Activated T-cell treated with anti-CD3 and anti-CD28 coated beads for 48 hours (primary cell): ENCODE measurements at places on chromosomes 2 and 18.

GRCh38 chr2:219125225-219125885 lies 35.3 kb downstream of the NHEJ1 start:
- no peak for DNase-seq

GRCh38 chr2:104846786-104847585 lies 6.9 kb upstream of the POU3F3 start:
- no peak for DNase-seq

- DNase-seq = no peak
Observed at GRCh38 chr2:234083572-234084348, 33.3 kb downstream of the SPP2 start.

GRCh38 chr18:58669731-58670378 lies 1.4 kb upstream of the MALT1 start:
- DNase-seq = no peak

- DNase-seq = peak; percentile 38
Observed at GRCh38 chr18:24014986-24015638, 558 bp downstream of the TTC39C start.

DNA sequence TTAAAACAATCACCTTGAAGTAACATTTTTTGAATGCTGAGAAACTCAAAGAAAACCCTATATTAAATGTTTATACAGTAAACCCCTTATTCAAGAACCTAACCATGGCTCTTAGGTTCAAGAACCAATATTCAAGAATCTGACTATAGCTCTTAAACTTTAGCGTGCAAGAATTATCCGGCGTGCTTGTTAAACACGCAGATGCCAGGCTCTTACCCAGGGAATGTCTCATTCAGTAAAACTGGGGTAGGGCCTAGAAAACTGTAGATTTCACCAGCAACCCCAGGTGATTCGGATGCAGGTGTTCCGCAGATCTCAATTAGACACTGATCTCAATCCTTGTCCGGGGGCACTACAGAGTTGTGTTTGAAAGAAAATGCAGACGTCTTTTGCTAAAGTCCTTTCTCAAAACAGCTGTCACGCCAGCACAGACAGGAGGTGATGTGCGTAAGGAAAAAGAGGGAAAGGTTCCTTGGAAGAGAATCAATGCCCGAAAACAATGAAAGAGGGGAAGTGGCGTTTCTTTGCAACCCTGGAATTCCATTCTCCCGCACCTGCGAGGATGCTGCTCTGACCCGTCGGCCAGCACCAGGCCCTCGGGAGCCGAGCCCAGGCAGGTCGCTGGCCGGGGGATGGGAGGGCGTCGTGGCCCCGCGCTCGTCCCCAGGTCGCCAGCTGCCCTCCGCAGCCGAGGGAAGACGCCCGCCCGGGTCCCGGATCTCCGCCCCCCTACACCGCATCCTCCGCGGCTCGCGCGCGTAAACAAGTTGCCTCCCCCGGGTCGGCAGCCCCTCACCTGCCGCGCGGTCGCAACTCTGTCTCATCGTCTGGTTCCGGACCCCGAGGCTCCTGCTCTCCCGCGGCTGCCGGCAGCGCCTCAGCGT lies 851 bp downstream of the EIF2AK3 start:
- DNase-seq = peak; percentile 40

DNA sequence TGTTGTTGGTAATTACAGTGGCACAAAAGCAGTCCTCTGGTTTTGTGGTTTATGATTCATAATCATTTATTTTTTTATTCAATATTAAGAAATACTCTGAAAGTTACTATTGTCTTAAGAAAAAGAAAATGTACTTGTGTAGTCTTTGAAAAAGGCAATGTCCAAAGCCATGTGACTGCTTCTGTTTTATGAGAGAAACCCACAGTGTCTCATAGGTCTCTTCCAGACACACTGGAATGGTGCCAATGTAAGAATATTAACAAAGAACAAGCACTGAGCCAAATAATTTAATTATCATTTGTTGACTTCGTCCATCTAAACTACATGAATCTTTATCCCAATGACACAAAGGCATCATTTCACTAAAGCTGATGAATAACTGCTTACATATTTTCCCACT lies 62.5 kb downstream of the RPRM start:
- DNase-seq = no peak

DNA sequence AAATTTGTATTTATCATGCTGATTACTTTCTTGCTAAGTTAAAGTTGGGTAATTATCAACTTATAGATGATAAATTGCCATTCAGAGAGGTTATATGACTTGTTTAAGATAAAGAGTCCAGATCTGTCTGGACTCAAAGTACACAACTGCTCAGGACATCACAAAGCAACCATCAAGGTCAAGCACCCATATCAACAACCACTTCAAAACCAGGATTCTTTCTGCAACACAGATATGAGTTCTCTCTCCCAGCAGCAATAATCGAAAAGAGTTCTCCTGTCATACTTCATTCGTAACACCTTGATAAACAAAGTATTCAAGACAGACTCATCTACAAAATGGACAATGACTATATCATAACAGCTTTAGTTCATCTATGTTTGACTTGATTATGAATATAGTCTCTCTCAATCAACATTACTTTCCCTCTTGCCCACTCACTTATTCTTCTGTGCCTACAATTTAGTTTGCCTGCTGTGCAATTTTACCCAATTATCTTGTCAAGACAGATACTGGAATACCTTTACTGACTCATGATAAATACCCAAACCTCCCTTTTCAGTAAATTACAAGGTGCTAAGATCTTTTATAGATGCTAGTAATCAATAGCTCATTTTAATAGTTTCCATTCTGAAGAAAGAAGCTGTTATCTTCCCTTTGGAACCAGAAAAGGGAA lies 281.8 kb downstream of the NBAS start:
- no peak for DNase-seq

DNA sequence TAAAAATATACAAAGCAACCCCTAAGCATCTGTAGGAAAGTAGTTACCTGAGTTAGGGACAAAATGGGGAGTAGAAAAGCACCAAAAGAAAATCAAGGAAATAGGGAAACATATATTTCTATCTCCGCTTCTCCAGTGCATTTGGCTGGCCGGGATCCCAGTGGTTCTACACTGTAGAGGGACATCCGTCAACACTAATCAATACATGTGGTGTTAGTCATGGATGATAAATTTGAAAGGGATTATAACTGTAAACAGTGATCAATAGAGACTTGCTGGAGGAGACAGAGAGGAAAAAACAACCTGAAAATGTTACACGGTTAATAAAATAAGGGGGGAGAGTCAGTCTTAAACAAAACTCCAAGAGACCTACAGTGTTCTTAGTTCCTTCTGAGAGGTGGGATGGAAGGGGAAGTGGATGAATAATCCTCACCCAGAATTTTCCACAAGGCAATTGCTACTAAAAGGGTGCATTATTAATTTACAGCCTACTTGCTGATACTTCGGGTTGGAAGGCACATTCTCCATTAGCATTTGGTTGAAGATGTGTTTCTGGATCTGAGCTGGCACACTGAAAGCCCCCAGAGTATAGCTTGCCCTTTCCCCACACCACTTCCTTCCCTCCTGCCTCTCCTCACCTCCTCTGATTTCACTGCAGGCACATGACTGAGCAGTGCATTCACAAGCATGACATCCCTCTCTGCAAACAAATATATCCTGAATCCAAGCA lies 530.0 kb downstream of the BCL11A start:
- DNase-seq = no peak

- DNase-seq = no peak
Observed at GRCh38 chr2:59196491-59196890, 955.4 kb upstream of the FANCL start.

DNA sequence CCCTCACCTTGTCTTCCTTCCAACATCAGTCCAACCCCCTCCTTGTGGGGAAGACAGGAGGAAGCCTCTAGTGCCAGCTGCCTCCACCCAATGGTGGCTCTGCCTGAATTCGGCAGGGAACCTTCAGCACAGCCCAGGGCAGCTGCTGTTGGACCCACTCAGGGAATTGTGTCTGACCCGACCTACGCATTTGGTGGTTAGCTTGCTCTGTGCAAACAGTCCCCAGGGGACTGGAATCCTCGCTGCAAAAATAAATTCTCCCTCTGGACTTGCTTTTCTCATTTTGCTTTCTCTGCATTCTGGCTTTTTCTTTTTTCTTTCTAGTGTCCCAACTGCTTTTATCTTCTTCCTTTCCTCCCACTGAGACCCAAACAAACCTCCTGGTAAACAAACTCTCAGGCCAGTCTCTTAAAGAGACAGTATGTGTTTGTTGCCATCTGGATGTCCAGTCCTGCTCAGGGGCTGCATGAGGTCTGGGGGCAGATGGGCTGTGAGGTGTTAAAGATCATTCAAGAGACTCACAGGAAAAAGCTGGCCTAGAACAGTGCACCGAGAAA lies 137.7 kb upstream of the HAAO start:
- no peak for DNase-seq

GRCh38 chr2:13537771-13538349 lies 821.1 kb downstream of the TRIB2 start:
- no peak for DNase-seq

- no peak for DNase-seq
Observed at GRCh38 chr2:241796610-241797138, 12.3 kb upstream of the NEU4 start.

- no peak for DNase-seq
Observed at GRCh38 chr2:182845794-182846417, 20.5 kb downstream of the FRZB start.

DNA sequence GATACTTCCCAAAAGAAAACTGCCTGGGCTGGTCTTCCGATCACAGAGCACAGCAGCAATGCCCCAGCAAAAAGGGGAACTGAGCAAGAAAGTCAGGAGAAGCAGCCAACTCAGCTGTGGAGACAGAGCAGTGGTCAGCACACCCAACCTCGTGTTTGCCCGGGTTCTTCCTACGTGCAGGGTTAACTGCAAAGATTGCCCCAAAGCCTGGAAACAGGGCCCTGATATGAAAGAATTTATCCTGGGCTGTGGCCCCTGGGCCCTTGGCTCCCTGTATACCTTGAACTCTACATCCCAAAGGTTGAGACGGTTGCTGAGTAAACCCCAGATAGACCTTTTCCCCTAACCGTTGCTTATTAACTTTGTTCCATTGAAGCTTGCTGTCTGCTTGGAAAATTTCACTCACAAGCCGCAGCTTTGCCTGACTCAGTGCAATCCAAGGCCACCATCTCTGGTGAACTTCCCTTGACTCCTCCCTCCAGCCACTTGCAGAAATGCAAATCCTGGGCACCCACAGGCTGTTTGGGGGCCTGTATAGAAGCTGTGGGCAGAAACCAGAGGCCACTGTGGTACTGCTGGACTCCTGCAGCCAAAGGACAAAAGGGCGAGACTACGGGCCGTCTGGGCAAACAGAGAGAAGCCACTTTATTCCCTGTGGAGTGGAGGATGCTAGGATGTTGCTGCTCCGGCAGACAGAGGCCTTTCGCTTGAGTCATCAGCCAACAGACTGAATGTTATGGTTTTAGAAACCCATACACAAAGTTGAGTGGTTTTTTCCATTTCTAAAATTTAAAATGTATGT lies 18.2 kb downstream of the NRP2 start:
- no peak for DNase-seq
